ENCODE measurements at places on chromosomes 7 and 10.

- no peak for DNase-seq
These were observed 79.4 kb downstream of the HYCC1 start for GRCh38 chr7:22934473-22935065.

DNA sequence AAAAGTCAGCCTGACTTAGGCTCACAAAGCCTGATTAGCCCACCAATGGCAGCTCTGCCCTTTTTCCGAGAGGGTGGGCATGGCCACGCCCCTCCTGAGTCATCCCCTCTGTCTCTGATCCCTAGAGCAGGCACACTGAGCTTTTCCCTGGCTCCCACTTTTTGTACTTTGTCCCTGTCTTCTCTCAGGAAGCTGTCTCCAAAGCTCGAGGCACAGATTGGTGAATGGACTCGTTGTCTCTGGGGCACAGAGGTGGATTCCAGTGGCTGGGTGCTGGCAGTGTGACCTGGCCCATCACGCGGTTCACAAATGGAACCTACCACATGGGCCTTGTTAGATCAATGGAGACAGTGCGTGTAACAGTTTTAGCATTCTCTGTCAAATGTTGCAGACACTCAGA, 313.5 kb downstream of the WDR37 start:
- DNase-seq: no peak

- no peak for DNase-seq
These were observed 374.7 kb upstream of the VWC2 start for GRCh38 chr7:49398746-49399145.

DNA sequence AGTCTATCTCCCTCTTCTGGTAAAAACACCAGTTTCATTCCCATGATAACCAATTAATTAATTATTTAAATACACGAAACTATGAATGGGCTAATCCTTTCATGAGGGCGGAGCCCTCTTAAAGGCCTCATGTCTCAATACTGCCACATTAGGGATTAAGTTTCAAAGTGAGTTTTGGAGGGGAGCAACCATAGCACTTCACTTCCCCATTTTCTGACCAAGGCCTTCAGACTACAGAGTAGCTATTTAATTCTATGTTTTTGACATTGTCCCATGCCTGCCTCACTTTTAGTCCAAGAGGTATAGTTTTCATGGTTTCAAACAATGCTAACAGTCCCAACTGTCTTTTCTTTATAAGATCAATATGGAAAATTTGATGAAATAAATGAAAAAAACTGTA, 618.6 kb downstream of the ZWINT start:
- DNase-seq: no peak

GRCh38 chr7:15891151-15891881, 204.8 kb upstream of the MEOX2 start:
- no peak for DNase-seq

DNA sequence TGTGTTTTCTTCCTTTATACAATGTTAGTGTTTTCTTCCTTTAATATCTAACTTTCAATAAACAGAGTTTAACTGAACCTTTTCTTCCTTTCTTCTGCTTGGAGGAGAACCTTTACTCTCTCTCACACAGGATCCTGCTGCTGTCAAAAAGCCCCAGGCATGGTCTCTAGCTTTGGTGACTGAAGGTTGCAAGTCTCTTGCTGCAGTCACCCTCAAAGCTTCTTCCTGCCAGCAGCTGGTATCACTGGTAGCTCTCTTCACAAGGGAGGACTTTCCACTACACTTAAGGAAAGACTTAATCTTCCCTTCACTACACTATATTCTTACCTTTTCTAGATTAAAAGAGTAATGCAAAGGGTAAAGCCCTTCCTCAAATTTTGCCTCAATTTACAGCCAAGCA, 153.4 kb downstream of the SGMS1 start:
- no peak for DNase-seq

DNA sequence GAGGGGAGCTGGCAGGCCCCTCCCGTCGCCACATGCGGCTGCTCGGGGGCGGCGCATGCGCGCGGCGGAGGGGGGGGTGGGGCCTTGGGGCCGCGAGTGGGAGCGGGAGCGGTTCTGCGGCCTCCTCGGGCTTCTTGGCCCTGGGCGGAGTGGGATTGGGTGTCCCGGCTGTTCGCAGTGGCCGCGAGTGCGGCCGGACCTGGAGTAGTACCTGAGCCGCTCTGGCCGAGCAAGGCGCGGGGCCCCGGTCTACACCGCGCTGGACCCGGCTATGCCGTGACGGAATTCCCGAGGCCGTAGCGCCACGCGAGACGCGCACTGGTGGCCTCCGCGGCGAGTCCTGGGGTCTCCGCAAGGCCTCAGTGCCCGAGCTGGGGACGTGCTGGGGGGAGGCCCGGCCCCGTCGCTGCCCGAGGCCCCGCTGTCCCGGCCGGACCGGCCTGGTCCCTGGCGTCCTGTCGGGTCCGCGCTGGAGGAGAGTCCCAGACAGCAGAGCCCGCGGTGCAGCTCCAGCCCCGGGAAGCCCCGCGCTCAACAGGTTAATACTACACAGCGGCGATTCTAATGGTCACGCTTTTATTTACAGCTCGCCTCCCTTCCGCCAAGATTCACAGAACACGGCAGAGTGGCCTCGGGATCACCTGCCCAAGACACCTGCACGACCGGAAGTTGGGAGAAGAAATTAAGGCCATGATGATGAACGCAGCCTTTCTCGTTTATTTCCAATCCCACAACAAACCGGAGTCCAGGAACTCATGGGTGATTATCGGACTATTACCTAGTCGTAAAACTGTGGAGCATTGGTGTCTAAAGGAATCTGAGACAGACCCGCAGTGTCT, 671 bp upstream of the PAXIP1 start:
- peak; percentile 84 for DNase-seq

DNA sequence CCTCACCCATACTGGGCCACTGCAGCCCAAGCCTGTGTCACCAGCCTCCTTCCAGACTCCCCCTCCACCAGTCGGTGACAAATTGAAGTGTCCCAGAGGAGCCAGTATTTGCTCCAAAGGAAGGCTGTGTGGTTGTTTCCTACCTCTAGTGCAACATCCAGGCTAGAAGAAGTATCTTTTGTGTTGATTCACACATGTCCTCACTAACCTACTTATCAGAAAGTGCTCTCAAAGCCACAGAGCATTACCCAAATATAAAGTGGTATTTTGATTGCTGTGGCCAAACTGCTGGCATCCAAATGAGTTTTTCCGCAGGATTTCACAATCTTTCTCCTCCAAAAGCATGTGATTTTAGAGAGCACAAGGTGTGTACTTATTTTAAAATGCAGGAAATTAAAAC, 134.8 kb downstream of the CUL2 start:
- DNase-seq: no peak

DNA sequence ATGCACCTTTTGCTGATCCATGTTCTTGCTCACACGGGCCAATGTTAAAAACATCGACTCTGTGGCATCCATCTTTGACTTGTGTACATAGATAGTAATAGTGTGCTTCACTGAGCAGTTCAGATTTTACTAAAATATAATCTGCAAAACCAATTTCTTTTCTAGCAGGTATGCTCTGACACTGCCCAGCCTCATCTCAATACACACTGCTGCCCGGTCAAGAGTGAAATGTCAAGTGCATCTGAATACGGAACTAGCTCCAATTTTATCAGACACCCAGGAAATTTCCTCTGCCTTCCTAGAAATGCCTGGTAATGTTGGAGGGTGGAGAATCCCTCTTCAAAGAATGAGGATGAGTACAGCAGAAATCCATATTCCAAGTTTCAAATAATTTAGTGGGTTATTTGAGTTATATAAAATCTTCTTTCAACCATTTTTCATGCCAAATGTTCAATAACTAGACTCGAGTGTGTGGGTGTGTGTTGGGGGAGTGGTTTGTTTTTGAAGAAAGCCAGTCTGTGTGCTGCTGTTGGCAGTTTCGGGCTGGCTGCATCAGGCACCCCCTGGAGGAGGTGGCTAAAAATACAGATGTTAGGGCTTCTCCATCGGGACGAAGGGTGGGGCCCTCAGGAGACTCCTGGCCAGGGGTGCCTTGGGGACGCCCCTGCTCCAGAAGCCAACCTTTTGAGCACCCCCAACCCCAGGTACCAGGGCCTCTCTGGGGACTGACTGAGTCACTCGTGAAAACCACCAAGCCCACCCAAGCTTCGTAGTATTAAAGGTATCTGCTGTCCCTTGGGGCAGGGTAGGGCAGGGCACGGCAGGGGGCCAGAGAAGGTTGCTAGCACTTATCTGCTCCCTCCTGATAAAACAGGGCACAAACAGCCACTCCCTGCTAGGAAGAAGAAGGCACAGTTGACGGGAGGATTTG, 15.4 kb downstream of the CTBP2 start:
- DNase-seq: peak; percentile 36

DNA sequence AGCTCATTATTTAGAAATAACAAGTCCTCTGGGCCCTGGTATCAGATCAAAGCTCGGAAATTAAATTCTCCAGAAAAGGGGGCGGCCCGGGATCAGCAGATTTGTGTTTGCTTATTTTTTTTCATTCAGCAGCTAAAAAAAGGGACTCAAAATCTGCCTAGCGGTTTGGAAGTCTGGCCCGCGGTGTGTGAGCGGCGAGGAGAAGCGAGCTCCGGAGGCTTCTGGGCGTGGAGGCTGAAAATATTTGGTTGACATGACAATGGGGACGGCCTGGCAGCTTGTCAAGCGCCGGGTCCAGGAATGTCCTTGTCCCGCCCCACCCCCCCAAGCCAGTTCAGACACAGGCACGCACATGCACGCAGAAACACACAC, 43.4 kb downstream of the FOXL3 start:
- no peak for DNase-seq

GRCh38 chr10:109762555-109762954, 160.8 kb downstream of the XPNPEP1 start:
- no peak for DNase-seq

- DNase-seq: no peak
These were observed 127.0 kb downstream of the SEC23IP start for GRCh38 chr10:120019568-120019967.

DNA sequence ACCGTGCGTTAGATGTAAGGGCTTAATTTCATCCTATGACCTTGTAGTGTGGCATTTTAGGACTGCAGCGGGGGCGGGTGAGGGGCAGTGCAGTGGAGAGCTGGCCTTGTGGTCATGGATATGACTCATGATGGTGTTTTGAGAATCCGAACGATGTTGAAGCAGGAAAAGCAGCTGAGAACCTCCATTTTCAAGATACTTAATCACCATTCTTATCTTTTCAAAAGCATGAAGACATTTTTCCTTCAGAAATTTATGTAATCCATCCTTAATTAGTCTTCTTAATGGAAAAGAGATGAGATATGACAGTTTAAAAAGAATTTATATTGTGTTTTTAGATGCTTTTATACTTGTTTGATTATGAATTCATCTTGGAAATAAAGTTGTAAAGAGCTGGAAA, 9.6 kb downstream of the ATP5F1C start:
- no peak for DNase-seq

DNA sequence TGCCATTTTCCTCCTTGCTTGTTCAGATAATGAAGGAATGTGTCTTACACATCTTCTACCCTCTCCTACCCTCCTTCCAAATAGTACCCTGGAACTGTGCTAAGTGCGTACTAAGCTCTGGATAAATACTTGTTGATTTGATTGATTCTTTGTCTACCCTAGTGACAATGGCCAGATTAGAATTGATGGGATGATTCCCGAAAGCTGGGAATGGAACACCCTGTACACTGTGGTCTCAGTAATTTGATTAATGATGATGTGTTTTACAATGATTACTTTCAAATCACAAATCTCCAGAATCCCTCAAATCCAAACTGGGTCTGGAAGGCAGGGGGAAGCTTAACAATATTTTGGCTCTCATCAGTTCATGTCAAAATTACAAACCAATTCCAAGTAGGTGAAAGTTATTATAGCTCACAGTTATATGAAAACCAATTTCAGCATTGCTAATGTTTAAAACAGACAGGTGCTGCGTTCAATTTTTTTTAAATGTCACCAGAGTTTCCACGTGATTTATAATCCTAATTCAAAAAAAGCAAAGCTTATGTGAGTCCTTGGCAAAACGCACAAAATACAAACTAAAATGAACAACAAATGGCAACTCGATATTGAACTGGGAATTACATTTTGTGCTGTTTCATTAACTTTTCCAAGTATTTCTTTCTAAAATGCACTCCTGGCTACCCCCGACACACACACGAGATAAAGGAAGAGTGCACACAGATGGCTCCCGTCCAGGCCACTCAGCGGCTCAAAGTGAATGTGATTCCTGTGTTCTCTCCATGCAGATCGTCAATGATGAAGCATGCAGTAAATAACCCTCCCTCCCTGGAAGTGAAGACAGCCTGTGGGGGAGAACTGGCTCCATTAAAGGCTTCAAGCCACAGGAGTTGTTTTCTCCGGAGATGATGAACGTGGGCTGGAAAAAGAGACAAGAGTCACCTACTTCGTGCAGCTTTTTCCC, 21.7 kb upstream of the ADRB1 start:
- no peak for DNase-seq

GRCh38 chr10:17993361-17993760, 41.6 kb downstream of the SLC39A12 start:
- DNase-seq: no peak

GRCh38 chr10:105707603-105708002, 1066.5 kb downstream of the SORCS3 start:
- DNase-seq: no peak

DNA sequence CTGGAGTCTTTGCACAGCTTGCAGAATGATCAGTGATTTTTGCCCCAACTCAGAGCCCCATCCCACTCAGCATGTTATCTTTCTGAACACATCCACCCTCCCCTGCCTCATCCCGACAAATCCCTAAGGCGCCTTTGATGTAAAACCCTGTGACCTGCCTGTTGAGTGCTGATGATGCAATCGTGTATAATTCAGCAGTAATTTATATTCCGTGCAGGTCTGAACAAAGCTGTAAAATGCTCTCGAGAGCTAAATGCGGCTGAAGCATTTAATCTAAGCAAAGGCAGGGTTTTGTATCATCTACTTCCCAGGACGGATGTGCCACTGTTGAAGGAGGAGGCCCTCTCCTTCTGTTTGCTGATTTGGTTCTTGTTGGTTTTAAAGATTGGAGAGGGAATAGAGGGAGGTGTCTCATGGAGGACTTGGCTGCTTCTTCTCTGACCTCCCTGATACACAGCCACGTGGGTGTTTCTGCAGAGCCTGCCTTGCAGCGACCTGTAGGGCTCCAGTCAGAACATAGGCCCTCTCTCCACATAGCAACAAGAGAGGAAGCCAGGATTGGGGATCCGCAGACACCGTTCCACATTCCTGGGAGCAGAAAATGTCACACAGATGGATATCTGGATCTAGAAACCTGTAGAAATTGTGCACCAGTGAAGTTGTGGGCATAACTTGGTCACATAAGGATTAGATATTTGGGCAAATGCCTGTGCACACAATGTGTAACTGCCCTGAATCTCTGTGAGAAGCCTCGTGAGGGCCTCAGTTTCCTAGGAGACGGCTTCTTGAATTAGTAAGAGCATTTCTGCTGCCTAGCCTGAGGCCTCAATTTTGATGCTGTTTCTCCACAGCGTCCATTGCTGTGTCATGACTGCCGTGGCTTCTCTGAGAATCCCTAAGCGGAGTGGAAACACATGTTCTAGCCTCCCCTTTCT, 90.2 kb upstream of the AGK start:
- peak; percentile 78 for DNase-seq

DNA sequence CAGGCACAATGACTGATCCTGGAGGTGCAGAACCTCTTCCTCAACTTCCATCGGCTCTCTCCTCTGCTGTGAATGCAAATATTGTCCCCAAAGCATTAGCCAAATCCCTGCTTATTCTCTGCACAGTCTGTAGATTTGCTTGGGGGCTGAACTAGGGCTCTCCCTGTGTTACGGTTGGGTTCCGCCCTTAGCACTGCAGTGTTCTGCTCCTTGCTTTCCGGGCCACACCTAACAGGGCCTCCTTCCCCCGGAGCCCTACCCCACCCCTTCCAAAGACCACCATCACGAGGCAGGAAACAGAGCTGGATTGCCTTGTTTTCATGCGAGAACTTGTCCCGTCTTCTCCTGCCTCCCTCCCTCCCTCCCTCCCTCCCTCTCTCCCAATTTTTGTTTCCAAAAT, 36.6 kb downstream of the SLC25A28 start:
- DNase-seq: no peak

Data from hippocampal formation (tissue), 2 donors.